AG09309 (cell line): ENCODE measurements at places on chromosomes 2 and 18.

GRCh38 chr2:73987109-73987947 is 2.6 kb downstream of the TET3 start:
- no peak for DNase-seq

GRCh38 chr18:75280427-75281280 is 70.1 kb downstream of the TSHZ1 start:
- DNase-seq, result no peak

DNA sequence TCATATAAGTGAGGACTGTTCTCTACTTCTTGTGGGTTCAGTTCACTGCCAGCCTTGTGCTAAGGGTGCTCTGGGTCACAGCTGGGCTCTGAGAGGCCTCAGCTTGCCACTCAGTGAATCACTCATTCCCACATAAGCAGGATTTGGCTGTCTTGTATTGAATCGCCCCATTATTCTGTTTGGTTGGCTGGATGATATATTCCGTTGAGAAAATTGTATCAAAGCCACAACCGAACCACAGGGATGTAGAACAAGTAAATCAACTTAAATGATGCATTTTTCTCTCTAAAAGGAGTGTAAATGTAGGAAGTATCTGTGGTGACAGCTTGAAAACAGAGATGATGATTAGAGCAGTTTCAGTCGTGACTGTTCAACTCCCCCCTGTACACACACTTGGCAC is 39.6 kb downstream of the TTC39C start:
- DNase-seq, result no peak

- no peak for DNase-seq
Observed at GRCh38 chr2:233349005-233349998, 5.0 kb upstream of the DGKD start.

GRCh38 chr2:68099260-68099659 is 36.5 kb upstream of the C1D start:
- no peak for DNase-seq

DNA sequence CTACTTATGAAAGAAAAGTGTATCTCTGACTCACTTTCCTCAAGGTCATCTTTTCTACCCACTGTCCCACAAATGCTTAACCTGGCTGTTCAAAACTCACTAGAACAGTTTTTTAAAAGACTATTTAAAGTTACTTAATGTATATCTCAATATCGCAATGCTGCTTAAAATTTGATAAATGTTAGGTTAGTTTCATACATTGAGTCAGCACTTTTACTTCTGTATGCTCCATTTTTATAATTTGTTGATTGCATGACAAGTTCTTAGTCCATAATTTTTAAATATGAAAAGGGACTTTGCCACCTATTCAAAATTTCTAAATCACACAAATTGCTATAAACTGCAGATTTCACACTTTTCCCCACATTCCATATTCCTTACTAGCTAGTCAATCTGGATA is 231.7 kb upstream of the SLC39A10 start:
- DNase-seq, result no peak

- DNase-seq, result no peak
Observed at GRCh38 chr18:27520401-27520800, 335.3 kb upstream of the CHST9 start.
